Common myeloid progenitor, CD34-positive (primary cell): ENCODE measurements at places on chromosomes 2 and 18.

DNA sequence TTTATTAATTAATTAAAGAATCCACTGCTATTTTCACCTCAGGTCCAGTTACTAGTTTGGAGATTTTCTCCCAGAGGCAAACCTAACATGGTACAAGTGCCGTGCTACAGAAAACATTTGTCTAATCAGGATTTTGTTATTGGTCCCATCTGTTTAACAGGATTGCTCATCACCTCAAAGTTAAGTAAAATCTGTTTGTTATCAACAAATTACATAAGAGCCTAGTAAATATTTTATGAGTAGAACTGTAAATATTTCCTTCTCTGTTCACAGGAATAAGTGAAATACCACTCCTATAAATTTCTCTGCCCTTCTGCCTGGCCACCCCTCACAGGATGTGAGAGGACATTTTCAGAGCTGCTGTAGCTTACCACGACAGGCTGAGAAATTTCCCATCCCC lies 200.2 kb downstream of the RAD51AP2 start:
- DNase-seq: no peak

GRCh38 chr2:34311816-34312215 lies 712.7 kb upstream of the FAM98A start:
- DNase-seq: no peak

GRCh38 chr18:70643812-70644211 lies 355.0 kb downstream of the SOCS6 start:
- DNase-seq: no peak

DNA sequence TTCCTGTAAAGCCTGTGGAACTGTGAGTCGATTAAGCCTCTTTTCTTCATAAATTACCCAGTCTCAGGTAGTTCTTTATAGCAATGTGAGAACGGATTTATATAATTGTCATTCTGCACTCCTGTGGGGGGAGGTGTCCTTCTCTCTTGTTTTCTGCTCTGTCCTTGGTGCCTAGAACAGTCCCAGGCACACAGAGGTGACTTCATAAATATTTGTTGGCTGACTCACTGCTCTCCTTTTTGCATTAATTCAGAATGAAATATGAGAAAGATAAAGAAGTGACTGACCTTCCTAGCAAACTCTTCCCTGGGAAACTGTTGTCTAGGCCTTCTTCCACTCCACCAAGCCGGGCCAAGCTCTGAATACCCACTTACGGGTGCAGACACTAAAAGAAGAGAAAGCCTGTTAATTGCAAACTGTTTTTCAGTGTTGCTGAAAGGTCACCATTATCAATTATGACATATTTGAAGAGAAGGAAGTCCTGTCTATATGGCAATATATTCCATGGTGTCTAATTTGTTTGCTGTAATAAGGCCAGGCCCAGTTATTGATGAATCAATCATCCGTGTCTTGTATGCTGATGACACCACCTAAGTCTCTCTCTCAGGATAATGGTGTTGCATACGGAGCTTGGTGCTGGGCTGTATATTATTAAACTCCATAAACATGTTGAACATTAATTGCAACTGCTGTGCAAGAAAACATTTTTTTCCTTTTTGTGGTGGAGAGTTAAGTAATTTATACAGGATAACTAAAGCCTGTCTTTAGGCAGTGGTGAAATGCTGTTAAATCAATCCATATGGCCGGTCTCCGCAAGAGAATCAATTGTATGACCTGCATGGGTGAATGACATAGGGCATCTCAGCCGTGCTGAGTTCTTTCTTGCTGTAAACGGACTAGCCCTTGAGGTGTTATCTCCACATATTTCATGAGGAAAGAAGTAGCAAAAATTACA lies 567.5 kb downstream of the SLC4A3 start:
- DNase-seq: no peak

DNA sequence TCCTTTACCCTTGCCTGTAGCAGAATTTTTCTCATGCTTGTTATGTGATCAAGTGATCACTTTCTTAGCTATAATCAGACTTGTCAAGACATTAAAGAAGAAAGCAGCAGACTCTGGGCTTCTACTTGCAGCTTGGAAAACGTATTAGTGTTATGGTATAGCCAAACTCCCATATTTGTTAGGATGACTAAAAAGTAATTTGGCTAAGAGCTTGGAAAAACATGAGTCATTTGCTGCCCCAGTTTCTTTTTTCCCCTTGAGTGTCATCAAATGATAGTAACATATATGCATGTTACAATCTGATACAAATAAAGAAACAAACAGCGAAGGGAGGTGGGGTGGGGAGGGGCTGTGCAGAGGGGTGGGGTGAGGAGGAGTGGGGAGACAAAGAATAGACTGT lies 155.5 kb downstream of the IKZF2 start:
- DNase-seq: no peak

GRCh38 chr2:162545254-162545653 lies 201.3 kb downstream of the GCA start:
- no peak for DNase-seq

GRCh38 chr2:226077841-226078240 lies 678.3 kb downstream of the NYAP2 start:
- no peak for DNase-seq

DNA sequence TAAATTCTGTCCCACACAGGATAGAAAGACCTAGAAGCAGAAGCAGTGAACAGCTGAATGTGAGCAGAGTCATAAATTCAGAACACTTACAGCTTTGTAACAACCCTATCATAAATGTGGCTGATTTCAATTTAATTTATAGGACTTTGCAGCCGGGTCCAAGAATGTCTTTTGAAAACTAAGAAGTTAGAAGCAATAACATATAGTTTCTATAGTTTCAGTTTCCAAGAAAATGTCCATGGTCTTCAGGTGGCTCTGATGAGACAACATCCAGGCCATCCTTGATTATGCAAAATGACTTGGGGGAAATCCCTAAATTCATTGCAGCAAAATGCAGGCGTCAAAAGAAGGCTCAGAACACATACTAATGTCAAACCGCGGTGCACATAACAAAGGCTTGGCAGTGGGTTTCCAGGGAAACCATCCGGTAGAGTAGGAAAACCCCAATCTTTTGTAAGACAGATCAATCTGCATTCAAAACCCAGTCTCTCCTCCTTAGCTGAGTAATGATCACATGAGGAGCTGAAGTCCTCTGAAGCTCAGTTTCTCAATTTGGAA lies 442.2 kb upstream of the ID2 start:
- DNase-seq: peak; percentile 36

DNA sequence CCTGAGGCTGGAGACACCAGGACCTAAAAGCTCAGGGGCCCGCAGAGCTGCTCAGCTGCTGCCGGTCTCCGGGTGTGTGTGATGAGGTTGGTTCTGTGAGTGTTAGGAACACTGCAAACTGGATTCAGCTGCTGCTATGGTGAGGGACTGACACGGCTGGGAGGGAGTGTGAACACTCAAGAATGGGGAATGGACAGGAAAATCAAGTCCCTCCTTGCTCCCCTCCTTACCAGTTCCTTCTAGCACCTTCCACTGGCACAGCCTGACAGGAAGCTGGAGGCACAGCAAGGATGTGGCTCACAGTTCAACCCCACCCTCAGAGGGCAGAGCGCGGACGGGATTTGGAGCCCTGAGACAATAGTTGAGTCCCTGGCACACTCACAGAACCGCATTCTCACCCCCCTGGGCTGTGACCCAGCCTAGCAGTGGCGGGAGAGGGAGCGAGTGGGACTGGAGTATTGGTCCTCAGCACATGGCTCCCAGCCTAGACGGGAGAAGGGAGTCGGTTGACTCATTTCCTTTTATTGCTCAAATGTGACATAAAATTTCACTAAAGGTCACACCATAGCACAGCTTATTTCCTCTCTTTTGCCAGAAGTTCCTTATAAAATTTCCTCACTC lies 42.5 kb downstream of the LRRC30 start:
- peak; percentile 28 for DNase-seq

DNA sequence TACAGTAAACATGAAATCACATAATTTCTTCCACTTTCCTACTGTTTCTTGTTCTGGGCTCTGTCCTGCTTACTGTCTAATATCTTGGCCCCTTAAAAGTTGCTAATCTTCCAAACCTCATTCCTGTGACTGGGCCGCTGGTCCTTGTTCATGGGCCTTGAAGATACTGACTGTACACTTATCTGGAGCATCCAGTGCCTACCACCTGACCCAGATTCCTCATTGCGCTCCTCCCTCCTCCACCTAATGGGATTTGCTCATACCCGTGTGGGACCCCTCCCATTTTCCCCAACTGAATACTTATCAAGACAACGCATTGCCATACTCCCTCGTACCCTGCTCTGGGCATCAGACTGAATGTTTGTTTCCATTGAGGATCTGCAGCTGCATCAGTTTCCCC lies 6.1 kb upstream of the IL37 start:
- DNase-seq: no peak

GRCh38 chr2:185147361-185147760 lies 549.0 kb downstream of the ZNF804A start:
- no peak for DNase-seq

DNA sequence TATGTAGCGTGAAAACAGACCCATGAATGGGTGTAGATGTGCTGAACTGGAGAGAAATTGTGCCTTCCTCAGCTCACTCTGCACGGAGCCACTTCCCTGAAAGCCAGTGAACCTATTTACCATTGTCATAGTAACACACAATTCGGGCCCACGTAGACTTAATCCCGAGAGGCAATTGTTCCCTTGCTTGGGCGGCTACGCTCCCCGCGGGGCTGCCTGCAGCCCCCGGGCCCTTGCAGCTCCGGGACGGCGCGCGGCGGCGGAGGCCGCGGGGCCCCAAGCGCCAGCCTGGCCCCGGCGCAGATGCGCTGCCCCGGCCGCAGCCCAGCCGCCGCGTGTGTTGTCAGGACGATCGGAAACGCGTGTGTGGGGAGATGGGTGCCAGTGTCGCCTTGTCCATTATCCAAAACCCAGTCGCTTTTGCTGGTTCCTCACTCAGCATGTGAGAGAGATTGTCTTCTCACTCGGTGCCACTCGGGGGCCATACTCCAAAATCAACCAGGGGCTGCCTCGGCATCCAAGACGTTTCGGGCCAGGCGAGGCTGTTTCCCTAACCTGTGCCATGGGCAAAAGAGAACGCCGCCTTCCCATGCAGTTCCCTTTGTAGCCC lies 17.9 kb upstream of the LRRTM1 start:
- DNase-seq: peak; percentile 54

- peak; percentile 25 for DNase-seq
These were observed 203.3 kb downstream of the TCF4 start for GRCh38 chr18:55384551-55385275.

DNA sequence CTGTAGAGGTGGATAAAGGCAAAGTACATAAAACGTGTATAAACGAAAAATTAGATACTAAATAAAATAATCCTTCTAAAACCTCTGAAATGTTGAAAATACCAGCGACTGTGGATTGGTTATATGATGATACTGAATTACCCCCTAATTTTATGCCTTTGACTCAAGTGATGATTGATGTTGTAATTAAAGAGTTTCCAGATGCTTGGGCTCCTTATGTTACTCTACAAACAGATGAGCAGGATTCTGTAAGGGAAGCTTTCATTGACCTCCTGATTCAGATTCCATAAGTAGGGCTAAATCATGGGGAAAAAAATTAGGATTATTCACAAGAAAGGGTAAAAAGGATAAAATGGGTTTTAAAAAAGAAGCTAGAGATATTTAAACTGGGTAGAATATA lies 418.2 kb upstream of the SLC39A10 start:
- no peak for DNase-seq

DNA sequence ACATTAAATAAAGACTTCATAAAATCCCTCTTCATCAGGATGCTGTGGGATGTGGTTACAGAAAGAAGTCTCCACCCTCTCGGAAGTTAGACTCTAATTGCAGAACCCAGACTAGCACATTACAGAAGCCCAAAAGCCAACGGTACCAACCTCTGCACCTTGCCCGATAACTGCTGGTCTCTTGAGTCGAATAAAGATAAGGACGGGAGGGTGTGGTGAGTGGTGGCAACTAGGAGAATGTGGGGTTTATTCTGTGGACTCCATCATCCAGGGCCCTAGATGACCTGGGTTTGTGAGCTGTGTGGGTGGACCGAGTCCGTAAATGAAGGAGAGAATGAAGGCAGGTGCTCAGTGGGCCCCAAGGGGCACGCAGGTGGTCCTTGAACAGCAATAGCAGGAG lies 462.8 kb upstream of the ID2 start:
- DNase-seq: peak; percentile 33

GRCh38 chr2:10931710-10932255 lies 20.0 kb downstream of the KCNF1 start:
- DNase-seq: no peak

GRCh38 chr2:238331916-238332315 lies 11.6 kb downstream of the TRAF3IP1 start:
- no peak for DNase-seq

DNA sequence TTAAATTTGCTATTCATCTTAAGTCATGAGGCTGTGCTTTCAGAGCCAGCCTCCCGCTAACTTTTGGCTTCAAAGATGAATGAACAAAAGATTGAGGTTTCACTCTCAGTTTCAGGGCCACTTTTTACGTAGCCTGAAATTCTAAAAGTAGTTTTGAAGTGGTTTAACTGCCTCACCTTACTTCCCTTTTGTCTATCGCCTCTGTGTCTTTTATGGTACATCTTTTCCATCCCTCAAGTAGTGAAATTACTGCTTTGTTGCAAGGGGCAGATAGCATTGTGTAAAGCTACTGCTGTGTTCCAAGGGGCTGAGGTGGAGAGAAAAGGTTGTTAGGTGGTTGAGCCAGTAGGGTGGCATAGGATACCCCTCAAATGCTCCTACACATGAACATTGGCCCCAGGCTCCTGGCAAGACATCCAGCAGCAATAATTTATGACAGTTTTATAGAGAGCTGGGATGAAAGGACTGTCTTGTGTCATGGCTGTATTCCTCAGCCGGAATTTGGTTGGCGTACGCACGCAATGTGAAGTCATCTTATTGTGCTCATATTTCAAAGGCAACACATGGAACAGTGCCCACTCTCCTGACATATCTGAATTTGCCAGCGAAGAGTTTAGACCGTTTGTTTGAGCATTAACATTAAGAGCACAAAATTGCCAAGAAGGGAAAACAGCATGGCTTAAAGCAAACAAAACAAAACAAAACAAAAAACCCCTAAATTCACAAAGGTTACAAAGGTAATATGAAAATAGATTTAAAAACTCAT lies 32.2 kb downstream of the QPCT start:
- DNase-seq: no peak

GRCh38 chr2:51079945-51080344 lies 48.0 kb upstream of the NRXN1 start:
- no peak for DNase-seq

- DNase-seq: no peak
These were observed 147.3 kb upstream of the UNC80 start for GRCh38 chr2:209624192-209624938.
